ENCODE measurements at places on chromosomes 4 and X.

DNA sequence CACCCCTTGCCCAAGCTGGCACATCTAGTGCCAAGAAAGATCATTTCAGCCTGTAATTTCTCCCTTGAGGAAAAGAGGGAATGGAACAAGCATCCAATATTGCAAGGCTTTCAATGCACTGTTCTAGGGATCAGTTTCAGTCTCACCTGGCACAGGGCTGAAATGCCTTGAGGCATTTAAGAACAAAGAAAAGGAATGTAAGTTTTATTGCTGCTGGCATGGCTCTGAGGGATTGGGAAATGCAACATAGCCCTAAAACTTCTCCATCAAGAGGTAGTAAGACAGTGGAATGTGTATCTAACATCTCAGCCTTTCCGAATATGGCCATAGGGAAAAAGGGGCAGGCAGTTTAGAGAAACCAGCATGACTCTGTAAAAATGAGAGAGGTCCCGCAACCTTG is 732.6 kb upstream of the LCORL start:
- DNase-seq: no peak

GRCh38 chr4:158805635-158806471 is 37.0 kb downstream of the FNIP2 start:
- DNase-seq: no peak

- DNase-seq: no peak
Observed at GRCh38 chr4:42048394-42048793, 58.1 kb downstream of the SLC30A9 start.

GRCh38 chr4:152232271-152232670 is 303.6 kb downstream of the FBXW7 start:
- DNase-seq: no peak

- DNase-seq: no peak
Observed at GRCh38 chrX:65045001-65045400, 68.8 kb upstream of the ZC4H2 start.

DNA sequence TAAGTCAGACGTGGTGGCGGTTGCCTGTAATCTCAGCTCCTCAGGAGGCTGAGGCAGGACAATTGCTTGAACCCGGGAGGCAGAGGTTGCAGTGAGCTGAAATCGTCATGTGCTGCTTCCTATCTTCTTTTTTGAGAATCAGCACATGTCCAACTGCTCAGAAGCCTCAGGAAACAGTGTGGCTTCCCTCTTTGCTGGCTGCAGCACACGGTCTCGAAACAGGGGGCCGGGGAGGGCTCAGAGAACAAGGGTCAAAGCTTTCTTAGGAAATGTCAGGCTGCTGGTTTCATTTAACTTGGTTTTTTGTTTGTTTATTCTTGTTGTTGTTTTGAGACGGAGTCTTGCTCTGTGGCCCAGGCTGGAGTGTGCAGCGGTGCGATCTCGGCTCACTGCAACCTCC is 31.3 kb downstream of the CRLF2 start:
- DNase-seq: no peak

DNA sequence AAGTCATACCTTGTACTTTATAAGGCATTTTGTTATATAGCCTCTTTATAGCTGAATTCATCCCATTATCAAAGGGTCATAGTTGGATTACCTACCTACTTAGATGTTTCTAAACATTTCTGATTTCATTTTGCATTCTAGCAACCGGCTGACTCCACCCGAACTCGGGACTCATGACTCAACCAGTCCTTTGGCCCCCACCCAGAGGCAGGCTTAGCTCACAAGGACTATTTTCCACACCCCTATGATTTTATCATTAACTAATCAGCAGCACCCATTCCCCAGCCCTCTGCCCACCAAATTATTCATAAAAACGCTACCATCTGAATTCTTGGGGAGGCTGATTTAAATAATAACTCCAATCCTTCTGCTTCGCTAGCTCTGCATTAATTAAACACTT is 79.9 kb upstream of the EGFL6 start:
- no peak for DNase-seq

DNA sequence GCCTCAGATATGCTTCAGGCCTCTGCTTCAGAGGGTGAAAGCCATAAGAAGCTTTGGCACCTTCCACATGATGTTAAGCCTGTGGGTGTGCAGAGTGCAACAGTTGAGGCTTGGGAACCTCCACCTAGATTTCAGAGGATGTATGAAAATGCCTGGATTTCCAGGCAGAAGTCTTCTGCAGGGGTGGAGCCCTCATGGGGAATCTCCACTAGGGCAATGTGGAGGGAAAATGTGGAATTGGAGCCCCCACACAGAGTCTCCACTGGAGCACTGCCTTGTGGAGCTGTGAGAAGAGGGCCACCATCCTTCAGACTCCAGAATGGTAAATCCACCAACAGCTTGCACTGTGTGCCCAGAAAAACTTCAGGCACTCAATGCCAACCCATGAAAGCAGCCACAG is 35.2 kb downstream of the TLR10 start:
- no peak for DNase-seq

DNA sequence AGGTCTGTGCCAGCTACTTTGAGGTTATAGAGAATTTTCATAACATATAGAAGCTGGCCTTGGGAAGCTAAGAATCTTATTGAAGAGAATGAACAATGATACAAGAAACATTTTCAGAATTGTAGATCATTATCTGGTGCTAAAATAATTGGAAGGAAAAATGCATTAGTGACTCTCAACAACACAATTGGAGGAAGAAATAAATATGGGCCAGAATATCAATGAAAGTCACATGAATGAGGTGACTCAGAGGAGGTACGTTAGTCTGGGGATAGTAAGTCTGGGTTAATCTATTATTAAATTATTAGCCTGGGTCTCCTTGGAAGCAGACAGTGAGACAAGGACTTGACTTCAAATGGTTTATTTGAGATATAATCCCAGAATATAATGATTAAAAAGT is 529.3 kb upstream of the SLIT2 start:
- no peak for DNase-seq

GRCh38 chrX:35023683-35024082 is 81.1 kb downstream of the FAM47B start:
- DNase-seq: no peak

GRCh38 chrX:46165411-46165810 is 379.8 kb downstream of the ZNF674 start:
- DNase-seq: no peak

GRCh38 chrX:110086916-110087484 is 84.1 kb downstream of the TMEM164 start:
- no peak for DNase-seq

DNA sequence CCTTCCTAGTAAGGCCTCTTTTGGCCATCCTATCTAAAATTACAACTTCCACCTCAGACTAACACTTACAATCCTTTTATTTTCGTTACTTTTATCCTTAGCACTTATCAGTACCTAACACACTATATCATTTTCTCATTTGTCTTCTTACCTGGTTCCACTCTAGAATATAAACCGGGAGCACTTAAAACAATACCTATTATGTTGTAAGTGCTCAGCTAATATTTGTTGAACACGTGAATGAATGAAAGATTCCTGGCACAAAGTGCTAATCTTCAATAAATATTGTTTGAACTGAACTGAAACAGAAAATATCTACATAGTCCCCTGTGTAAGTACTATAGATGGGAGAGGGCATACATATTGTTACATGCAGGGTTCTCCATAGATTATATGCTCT is 14.4 kb downstream of the MGARP start:
- DNase-seq: no peak

DNA sequence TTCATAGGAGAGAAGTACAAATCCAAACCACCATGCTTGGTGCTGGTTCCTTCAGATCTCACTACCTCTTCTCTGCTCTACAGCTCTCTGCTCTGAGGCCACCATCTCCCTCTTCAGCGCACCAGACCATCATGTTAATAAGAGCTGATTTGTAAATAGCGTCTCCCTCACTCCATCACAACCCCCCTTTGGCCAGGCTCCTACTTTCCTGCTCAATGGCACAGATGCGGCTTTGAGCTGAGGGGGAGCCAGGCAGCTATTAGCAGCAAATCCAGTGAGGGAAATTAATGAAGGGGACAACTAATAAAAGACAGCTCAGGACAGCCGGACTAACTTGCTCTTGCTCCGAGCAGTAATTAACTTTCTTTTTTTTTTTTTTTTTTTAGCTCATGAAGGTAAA is 13.1 kb downstream of the NEUROG2 start:
- DNase-seq: no peak

- no peak for DNase-seq
Observed at GRCh38 chr4:1376391-1376840, 29.4 kb downstream of the UVSSA start.

- no peak for DNase-seq
Observed at GRCh38 chr4:7281691-7282665, 89.6 kb downstream of the SORCS2 start.

- no peak for DNase-seq
Observed at GRCh38 chr4:38782452-38783108, at the start of gene TLR10. TLR10 (minus strand) TSS chr4:38782990; CDS start chr4:38775590, 7,400 bp downstream.

DNA sequence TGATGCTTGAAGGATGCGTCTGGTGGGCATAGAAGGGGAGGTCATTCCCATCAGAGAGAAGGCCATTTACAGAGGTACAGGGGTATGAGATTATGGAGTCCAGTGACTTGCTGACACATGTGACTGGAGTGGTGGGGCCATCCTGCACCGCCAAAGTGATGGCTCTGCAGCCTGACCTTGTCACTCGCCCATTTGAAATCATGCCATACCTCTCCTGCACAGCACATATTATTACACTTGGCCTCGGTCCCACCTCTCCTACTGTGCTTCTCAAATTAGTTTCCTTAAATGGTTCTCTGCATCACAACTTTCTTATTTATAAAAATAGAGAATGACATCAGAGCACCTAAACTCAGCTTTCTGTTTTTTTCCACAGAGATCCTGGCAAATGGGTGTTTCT is 60.7 kb upstream of the HAND2 start:
- no peak for DNase-seq

DNA sequence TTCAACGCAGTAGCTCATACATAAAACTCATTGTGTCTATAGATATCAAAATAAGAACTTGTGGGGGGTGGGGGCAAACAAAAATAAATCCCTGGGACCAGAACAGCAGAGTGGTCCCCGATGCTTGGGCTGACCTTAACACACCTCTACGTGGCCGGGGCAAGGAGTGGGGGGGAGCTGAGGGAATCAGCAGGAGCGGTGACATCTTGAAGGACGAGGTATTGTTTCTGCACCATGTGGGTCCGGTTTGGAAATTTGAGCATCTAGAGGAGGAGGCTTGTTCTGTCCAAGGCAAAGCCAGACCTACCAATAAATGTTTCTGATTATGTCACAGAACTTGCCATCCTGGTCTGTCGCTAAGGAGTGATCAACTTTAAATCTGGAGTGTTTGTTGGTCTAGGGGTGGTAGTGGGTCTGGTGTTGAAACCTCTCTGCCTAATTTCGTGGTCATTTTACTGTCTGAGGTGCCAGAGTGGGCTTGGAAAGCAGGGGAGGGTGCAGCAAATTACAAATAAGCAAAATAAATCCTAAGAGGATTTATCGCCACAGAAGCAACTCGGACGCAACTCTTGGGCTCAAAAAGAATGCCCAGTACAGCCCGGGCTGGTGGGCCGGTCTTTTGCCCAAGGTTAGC is 774 bp upstream of the RAPGEF2 start:
- DNase-seq: no peak

DNA sequence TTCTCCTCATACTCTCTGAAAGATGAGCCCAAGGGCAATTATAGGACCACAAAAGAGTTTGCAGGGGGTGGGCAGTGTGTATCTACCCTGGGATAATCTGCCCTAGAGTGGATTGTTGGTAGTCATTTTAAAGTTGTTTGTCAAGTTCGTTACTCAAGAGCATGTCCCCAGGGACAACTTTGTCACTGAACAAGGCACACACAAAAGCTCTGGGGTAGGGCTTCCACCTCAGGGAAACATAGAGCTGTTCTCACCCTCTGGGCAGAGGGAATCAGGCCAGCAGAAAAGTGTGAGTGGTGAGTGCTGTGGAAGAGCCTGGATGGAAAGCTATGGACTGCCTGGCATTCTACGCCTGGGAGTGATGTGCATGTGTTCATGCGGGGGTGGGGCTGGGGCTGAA is 23.3 kb upstream of the LEF1 start:
- no peak for DNase-seq

- no peak for DNase-seq
Observed at GRCh38 chr4:114282937-114283336, 303.5 kb upstream of the ARSJ start.

DNA sequence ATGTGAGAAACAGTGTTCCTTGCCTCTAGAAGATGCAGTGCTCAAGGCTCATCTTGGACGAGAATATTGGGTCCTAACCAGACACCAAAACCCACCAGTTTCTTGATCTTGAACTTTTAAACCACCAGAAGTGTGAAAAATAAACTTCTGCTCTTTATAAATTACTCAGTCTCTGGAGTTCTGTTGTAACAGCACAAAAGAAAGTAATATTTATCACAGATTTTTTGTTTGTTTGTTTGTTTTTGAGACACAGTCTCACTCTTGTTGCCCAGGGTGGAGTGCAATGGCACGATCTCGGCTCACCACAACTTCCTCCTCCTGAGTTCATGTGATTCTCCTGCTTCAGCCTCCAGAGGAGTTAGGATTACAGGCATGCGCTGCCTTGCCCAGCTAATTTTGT is 371.1 kb upstream of the NDST4 start:
- no peak for DNase-seq

GRCh38 chrX:54386314-54386713 is 28.5 kb upstream of the WNK3 start:
- no peak for DNase-seq

- no peak for DNase-seq
Observed at GRCh38 chrX:17735406-17735805, 1.9 kb upstream of the SCML1 start.

DNA sequence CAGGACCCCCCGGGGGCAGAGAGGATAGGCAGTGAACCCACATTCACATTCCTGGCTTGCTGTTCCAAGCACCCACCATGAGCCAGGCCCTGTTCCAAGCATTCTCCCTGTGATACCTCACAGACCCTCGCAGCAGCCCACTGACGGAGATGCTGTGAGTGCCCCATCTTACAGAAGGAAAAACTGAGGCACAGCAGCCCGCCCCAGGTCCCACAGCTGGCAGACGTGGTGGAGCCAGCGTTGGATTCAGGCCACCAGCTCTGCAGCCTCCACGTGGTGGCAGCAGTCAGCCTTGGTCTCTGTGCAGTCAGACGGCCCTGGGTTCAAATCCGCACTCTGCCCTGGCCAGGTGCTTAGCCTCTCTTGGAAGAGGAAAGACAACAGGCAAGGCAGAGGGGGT is 16.8 kb downstream of the MAN2B2 start:
- DNase-seq: no peak

GRCh38 chr4:141142423-141142822 is 9.2 kb upstream of the RNF150 start:
- DNase-seq: no peak

Data from activated T-helper 1 cell treated with anti-CD3 and anti-CD28 coated beads, Interleukin-2, amount 50 U/mL, for 16 hours (primary cell).